ENCODE measurements at places on chromosomes 13 and 19.

DNA sequence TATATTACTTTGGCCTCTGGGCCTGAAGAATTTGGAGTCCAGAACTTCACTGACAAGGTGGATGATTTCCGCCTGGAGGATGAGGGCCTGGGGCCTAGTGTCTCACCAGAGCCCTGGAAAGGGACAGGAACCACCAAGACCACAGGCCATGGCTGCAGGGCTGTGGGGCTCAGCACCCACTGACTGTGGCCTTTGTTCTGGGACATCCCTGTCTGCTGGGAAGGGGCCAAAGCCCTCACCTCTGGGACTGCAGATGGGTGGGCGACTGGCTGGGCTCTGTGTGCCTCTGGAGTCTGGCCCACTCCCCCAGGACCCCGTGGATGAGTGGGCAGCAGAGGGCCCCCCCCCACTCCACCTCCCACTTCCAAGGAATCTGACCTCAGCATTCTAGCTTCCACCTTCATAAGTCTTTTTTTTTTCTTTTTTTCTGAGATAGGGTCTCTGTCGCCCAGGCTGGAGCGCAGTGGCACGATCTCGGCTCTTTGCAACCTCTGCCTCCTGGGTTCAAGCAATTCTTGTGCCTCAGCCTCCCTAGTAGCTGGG is 20.3 kb downstream of the CHST8 start:
- DNase-seq: no peak

DNA sequence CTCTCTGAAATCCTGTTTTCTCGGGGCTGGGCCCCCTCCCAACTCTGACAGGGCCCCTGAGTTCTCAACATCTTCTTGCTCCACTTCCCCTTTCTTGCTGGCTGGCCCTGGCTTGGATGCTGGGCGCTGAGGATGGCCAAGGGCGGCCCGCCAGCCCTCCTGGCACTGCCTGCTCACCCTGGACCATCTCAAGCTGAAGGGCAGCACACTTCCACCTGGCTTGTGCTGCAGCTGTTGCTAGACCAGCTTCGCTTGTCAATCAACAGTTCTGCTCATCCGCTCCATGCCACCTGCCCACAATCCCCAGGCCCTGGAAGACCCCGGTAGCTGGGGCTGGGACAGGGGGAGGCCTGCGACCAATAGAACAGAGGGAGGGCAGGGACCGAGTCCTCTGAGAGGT is 6.9 kb upstream of the GMIP start:
- DNase-seq: no peak

DNA sequence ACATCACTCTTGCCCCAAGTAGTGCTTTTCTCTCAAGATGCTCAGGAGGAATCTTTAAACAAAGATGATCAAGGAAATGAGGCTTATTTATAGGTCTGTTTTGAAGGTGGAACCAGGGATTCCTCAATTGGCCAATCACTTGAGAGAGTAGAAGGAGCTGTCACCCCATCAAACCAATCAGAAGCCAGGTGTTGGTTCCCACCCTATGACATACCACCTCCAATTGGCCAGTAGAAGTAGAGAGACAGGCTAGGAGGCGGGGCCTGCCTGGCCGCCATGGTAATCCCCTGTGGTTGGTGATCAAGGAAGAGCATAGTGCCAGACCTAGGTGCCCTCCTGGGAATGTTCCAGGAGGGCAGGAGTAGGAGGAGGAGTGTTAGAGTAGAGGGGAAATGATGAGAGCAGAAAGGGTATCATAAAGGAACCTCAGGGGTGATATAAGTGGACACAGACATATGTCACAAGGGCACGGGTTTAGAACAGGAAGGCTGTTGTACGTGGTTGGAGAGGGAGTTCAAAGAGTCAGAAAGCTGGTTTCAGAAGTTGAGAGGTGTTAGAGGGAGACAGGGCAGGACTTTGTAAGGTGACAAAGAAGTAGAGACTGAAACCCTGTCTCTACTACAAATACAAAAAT is 10.5 kb downstream of the PMIS2 start:
- no peak for DNase-seq

DNA sequence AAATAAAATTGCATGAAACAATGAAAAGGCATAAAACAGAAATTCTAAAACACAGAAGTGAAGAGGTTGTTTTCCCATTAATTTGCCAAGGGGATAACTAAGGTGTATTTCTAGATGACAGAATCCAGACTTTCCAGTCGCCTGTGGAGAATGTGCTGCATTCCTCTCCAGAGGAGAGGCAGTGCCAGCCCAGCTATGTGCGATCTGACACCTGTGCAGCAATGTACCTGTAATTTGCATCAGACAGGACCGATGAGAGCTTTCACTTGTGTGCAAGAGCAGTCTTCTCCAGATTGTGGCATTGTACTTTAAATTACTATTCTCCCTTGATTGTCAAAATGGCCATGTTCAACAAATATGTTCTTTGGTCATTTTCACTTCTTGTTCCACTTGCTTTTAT is 1037.9 kb downstream of the EFNB2 start:
- no peak for DNase-seq

GRCh38 chr19:347946-348861 is 3.6 kb upstream of the MIER2 start:
- DNase-seq: no peak

DNA sequence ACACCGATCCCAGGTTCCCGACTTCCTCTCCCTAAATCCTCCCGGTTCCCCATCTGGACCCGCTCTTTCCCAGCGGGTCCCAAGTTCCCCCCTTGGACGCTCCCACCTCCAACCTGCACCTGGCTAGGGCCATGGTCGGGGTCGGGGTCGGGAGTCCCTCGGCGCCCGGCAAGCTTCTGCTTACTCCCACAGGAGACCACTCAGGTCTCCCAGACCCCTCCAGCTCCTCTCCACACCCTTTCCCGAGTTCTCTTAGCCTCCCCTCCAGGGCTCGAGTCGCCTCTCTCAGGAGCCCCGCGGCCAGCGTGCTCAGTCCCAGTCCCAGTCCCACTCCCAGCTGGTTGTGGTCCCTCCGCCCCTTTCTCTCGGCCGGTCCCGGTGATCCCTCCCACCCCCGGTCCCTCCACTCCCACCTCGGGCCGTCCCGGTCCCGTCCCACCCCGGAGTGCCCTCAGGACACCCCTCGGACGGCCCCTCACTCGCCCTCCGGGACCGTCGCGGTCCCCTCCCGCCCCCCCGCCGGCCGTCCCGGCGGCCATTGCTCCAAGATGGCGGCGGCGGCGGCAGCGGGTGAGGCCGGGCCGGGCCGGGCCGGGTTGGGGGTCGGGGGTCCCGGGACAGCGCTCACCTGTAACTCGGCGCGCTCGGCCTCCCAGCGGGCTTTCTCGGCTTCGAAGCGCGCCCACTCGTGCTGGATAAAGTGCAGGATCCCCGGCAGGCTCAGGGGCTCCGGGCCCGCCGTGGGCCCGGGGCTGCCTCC is at the start of gene FKRP:
TSS of gene FKRP (plus strand) at position 537 of the 760 bp plus-strand sequence. CDS start 9,394 bp downstream, outside the sequence.
- DNase-seq: peak; percentile 49

GRCh38 chr13:94657167-94657566 is 55.2 kb downstream of the SOX21 start:
- no peak for DNase-seq

DNA sequence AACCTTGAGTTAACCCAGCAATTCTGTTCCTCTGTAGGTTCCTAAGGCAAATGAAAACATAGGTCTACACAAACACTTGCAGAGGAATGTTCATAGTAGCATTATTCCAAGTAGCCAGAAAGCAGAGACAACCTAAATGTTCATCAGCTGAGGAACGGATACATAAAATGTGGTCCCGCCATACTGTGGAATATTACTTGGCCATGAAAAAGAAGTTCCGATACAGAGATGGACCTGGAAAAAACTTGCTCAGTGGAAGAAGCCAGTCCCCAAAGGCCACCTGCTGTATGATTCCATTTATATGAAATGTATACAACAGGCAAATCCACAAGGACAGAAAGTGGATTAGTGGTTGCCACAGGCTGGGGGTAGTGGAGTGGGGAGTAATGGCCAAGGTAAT is 53.0 kb downstream of the ARHGEF18 start:
- DNase-seq: no peak

DNA sequence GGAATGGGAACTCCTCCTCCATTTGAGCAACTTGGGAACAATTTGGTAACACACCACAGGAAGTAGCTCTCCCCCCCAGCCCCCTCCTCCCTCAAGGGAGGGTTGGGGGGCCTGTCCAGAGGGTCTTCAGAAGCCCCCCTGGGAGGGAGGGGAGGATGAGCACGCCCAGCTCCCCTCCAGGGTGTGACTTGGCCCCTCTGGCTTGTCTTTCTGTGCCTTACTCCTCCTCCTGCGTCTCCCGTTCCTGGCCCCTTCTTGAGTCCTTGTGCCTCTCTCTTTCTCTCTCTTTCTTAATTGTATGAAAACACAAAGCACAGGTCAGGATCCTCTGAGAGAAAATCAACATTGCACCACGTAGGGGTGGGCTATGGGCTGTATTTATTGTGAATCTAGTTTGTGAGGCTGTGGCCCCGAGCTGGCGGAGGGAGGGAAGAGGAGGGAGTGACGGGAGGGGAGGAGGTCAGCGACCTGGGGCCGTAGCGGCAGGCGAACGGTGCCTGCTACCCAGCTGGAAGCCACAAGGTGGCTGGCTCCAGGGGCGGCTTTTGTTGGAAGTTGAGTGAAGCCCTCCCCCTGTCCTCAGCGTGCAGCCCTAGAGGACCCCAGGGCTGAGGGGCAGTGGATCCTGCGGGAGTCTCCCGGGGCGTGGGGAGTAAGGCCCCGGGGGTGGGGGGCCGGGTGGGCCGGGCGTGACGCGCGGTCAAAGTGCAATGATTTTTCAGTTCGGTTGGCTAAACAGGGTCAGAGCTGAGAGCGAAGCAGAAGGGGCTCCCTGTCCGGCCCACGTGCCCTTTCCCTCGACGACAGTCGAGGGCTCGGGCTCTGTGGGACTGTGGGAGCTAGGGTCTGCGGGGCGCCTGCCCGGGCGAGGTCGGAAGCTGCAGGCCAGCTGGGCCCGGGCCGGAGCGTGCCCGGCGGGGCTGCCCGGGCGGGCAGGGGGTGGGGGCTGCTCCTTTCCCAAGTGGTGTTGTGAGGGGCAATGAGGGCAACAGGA is 6.4 kb downstream of the LYL1 start:
- DNase-seq: no peak

GRCh38 chr13:106432636-106433035 is 102.8 kb downstream of the EFNB2 start:
- peak; percentile 46 for DNase-seq

DNA sequence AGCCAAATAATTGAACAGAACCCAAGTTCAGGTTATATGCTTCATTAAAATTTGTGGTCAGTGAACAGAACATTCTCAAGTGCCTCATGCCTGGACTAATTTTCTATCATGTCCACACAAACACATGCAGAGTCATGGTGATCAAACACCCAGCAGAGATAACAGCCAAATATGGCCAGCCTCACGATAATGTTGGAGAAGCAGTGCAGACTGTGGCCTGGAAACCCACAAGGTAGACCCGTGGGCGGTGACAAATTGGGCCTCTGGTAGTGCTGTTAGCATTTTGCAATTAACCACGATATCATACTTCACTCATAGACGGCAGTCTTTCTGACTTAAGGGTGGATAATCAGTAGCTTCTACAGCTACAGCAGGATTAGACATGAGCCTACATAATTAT is 35.0 kb upstream of the VWA8 start:
- peak; percentile 17 for DNase-seq

DNA sequence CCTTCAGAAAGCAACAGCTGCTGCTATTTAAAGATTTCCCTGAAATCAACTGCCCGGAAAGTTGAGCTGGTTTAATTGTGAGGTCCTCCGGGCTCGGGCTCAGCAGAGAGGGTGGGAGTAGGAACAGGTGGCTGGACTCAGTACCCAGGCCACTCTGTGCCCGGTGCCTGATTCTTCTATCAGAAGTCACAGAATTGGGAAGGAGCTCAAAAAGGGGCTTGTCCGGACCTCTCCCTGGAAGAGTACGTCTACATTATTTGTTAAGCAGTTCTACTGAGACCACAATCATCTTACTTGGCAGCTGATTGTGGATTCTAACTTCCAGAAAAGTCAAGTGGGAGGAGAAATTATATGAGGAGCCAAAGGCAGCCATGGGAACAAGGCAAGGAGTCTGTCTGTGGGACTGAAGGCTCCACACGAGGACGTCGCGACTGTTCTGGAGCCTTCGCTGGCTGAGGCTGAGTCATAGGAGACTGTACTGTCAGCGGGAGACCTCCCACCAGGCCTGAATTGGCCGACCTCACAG is 91.7 kb upstream of the ANKRD10 start:
- peak; percentile 83 for DNase-seq

GRCh38 chr13:99516153-99516929 is 15.1 kb downstream of the TM9SF2 start:
- no peak for DNase-seq

- DNase-seq: no peak
Measured at GRCh38 chr13:107217251-107217650, 649.3 kb upstream of the ARGLU1 start.

DNA sequence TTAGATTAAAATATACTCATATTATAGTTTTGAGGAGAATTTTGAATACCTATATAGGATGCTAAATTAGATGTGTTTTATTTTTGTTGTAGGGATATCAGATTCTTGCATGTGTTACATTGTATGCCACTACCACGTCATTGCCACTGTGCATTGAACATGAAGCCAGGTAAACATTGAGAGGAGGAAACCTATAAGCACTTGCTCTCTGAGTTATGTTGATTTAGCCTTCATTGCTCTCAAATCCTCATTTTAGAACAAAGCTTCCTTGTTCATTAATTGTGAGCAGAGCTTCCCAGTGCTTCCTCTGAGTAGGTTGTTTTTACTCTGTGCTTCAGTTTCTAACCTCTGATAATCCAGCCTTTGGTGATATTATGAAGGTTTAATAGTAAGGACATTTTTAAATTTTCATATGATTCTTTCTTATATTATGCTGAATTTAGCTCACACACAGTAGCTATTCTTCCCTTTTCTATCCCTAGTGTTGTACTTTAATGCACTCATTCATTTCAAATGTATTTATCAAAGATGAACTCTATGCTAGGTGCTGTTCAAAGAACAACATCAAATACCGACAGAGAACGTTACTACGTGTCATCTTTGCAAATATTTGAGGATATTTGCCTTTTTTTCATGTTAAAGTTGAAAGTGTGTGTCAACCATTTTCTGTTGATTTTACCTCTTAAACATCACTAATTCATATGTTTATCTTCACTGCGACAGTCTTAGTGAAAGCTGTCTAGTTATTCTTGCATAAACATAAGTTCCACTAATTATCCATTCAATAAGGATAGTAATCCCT is 1448.0 kb upstream of the MIR17HG start:
- DNase-seq: no peak

DNA sequence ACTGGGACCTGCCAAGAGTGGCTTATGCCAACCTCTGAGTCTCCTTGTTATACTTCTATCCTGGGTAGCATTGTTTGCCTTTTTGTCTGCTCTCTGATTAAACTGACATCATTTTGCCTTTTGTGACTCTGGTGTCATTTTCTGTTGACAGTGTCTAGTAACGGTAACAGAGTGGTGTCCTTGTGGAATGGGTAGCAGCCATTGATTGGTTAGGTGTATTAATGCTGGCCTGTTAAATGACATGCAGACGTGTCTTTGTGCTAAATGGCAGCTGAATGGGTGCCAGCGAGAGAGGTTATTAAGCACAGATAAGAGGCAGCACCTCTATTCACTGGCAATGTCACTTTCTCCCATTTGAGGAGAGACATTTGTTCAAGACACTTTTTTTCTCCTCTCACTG is 1289.4 kb downstream of the PCDH9 start:
- no peak for DNase-seq
